Neural crest cell (in vitro differentiated cells): ENCODE measurements at places on chromosomes 2 and 18.

DNA sequence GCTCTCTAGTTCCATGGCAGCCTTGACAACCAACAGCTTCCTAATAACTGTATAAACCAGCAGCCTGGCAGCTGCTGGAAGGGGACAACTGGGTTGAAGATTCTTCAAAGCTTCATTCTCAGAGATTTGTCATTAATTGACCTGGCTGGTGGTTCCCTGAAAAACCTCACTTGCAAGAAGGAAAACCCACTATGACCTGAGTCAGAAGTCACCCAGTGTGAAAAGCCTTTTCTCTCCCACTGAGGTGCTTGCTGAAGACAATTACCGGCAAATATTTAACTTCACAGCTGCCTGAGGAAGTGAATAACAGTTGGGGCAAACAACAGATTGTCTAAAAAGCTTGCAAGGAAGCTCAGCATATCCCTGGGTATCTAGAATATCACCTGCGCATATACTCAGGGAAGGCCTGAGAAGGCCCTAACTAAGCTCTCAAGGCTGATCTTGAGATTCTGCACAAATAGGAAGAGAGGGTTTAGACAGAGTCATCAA lies 49.9 kb downstream of the CRACDL start:
- DNase-seq: no peak

DNA sequence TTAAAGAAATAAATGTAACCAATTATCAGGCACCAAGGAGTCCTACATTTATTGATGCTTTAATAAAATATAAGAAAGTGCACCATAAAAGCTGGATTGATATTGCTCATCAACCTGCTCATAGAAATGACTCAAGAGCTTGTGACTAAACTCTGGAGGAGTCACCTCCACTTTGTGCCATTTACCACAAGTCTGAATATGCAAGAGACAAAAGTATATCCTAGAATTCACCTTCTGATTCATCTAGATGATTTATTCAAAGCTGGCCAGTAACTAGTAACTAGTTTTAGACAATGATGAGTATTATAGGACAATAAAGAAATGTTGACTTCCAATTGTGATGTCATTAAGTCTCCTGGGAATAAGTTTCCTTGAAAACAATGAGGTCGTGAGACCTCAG lies 146.0 kb upstream of the SOX11 start:
- no peak for DNase-seq

DNA sequence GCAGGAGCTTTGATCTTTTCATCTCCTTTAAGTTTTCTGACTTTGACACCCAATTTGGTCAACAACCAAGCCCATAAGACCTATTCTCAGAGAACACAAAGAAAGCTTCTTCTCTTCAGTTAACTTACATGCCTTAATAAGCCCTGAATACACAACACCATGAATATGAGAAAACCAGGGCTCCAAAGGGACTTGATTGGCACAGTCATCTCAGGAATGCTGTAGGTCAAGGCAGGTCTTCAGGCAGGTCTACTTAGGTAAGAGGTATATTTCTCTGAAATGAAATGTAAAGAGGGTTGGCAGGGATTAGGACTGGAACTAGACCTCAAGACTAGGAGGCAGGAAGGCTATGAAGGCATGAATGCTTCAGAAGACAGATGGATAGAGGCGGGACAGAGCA lies 24.4 kb upstream of the EIF2AK3 start:
- no peak for DNase-seq

DNA sequence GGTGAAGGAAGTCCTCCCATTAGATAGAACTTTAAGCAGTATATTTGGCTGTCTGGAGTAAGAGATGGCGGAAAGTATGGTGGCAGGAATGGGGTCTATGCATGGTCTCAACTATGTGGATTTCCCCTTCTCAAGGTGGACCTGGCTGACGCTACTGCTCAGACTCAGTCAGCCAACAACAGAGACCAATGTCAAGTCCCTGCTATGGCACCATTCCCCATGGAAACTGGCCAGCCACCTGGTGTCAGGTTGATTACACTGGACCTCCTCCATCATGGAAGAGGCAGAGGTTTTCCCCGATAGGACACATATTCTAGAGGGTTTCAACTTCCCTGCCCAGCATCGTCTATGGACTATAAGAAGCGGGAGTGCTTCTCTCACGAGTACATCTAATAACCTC lies 8.6 kb upstream of the FAHD2A start:
- DNase-seq: no peak

DNA sequence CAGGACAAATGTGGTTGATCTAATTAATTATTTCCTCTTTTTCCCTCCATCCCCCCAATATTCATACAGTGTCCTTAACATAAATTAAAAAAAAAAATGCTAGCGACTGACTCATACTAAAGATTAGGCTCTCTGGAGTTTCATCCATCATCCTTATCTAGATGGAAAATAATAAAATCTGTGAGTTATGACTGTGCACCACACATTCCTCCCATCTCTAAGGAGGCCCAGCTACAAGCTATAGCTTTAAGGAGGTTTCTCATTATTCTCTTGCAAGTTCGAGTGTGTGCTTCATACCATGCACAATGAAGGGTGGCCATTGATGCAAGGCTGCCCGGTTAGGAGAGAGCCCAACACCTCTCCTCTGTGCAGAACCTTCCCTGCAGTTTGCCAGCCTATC lies 77.3 kb downstream of the XDH start:
- DNase-seq: no peak

- DNase-seq: no peak
Observed at GRCh38 chr2:178473931-178474330, 4.5 kb downstream of the FKBP7 start.

DNA sequence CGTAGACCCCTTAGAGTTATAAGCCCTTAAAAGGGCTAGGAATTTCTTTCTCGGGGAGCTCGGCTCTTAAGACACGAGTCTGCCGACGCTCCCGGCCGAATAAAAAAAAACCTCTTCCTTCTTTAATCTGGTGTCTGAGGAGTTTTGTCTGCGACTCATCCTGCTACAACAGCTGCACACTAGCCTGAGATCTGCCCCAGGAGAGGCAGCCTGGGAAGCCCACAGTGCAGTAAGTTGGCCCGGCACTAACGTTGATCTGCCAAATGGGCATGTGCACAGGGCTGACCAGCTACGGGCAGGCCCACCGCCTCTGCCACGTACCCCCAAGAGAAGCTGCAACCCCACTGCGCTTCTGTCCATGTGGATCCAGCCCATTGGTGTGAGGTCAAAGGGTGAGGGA lies 8.4 kb upstream of the LIMS2 start:
- DNase-seq: no peak

DNA sequence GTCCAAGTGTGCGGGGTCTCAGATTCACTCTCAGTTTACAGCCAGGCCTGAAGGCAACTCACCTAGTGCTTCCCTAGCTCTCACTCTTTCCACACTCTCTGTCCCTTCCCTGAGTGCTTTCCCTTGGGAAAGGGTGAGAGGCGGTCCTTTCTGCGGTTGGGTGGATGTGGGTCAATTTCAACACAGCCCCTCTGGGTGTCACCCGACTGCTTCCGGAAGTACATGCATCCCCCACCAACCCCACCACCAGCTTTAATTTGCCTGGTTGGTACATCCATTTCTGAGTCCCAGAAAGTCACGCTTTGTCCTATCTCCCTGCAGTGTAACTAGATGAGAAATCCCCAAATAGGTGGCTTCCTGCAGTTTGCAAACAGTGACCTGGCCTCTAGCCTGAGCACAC lies 307.3 kb upstream of the MEIS1 start:
- DNase-seq: no peak

DNA sequence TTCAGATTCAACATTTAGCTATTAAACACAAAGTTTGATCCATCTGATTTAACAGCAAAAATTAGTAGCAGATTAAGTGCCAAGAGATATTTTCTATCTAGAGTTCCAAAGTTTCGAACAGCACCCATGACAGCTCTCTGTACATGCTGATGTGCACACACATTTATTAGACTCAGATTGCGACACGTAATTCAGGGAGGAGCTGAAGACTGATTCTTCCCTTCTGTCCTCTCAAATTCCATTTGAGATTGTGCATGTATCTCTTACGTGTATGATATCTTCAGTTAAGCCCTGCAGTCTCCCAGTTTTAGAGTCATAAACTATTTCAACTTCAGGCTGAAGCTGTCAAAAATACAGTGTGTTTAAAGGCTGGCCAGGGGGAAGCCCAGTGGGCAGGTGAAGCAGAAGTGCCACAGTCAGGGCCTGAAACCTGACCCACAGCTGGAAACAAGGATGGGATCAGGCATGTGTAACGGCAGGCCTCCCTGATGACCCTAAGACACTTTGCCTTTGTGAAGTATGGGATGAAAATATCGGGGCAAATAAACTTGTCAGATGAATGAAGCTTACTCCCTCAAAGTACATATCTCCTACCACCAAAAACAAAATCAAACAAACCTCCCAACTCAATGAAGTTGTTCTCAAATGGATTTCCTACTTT lies 30.6 kb downstream of the CYB5A start:
- DNase-seq: no peak

GRCh38 chr2:46183426-46183825 lies 113.8 kb upstream of the EPAS1 start:
- no peak for DNase-seq

DNA sequence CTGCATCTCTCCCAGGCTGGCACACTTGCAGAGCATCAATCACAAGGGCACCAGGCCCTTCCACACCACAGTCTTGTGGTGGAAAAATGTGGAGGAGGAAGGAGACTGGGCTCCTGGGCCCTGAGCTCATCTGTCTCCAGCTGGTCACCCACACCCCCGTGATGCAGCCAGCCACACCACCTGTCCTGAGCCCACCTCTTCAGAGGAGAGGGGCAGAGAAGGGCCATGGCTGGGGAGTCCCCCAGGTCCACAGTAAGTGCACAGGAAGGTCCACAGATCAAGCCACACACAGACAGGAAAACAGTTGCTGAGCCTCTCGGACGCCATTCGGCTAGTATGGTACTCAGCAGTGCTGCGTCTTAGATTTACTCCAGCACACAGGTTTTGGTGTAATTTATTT lies 203.5 kb upstream of the SALL3 start:
- no peak for DNase-seq

DNA sequence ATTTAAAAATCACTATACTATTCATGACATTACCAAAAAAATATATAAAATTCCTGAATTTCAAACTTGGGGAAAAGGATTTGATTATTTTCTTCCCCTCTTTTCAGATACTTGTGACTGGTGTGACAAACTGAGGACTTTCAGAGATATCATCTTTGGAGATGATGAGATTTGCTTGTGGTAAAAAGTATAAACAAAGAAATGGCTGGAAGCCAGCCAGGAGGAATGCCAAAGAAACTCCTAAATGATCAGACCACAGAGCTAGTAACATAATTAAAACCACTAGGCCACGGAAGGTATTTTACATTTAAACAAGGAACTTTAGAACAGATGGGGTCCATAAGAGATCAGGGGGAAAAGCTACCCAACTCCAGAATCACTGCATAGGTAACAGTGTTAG lies 58.7 kb downstream of the PIGN start:
- DNase-seq: no peak

GRCh38 chr18:34354351-34354750 lies 129.6 kb upstream of the NOL4 start:
- no peak for DNase-seq

DNA sequence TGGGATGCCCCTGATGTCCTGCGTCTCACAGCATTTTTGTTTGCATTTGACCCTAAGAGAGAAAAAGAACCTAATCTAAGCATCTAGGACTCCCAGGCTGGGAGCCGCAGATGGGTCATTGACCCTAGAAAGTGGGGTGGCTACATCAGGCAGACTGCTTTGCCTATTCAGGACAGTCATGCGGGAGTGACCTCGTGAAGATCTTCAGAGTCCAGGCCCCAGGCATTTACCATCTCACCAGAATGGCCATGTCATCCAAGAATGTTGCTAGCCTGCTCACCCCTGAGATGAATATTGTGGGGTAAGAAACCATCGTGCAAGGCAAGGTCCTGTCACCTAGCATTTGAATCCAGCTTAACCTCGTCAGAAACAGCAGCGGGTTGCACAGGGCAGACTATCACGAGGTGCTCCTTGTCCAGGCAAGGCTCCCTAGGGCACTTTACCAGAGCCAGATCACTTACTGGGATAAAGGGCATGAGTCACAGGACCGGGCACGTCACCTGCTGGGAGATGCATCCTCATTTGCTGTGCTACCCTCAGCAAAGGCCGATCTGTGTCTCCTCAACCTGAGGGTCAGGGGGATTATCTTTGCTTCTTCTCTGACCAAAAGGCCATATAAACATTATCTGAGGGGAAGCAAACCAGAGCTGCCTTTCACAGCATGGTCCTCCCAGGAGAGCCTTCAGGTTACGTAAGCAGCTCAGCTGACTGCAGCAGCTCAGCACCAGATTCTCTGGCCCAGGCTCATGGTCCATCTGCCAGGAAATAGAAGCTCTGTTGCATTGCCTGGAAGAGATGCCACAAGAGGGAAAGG lies 162.3 kb downstream of the ACKR3 start:
- no peak for DNase-seq

DNA sequence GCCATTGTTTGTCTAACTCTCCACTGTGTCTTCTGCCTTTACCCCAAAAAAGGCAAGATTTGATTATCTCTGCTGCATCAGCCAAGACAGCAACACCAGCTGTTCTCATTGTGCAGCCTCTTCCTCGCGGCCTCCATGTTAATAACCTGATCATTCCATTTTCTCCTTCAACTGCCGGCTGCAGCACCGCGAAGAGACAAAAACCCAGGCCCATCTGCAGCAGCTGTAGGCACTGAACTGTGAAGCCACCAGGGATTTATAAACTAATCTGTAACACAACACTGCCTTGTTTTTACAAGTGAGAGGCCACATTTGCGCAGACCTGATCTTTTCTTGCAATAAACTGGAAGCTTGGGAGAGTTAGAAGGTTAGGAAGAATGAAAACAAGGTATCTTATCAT lies 147.8 kb downstream of the SATB2 start:
- peak; percentile 1 for DNase-seq

DNA sequence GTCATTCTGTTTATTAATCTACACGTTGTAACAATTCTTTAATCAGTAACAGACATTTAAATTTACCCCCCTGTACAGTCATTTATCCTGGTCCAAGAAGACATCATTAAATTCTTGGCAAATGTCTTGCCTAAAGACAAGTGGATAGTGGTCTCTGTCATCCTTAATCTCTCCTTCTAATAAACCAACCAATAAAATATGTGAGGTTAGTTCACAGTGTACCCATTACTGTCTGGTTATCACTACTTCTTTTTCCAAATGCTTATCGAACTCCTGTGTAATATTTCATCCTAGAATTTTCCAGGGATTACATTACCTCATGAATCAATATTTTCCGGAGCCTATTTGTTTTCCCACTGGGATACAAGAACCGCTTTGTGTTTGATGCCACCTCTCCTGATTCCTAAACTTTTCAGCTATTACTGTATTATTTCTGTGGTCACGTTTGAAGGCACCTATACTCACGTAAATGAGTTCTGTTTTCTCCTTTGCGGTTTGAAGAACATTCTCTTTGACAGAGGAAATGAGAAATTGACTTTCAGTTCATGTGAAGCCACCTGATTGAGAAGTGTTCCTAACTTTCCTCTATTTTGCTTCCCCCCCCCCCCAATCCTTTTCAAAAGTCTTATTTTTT lies 131.5 kb downstream of the RTN4 start:
- DNase-seq: no peak

DNA sequence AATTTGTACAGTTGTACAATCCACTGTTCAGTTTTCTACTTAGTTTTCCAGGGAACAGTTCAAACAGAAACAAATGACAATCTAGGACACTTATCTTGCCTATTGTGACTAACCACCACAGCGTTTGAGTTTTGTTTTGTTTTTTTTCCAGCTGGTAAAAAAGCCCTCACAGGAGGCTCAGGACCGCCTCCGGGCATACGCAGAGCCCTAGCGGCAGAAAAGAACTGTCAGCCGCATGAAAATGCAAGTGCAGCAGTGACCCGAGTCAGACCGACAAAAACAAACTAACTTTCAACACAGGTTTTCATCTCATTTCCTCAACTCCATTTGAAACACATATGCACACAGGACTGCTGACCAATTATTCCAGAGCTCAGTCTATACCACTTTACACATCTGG lies 68.6 kb downstream of the STEAP3 start:
- peak; percentile 12 for DNase-seq
